ENCODE measurements at places on chromosomes 1 and 21.
A peak's percentile ranks its signal among the peaks of the same experiment; 100 is the strongest.

- no peak for DNase-seq
These were observed 153.6 kb downstream of the OLFM3 start for GRCh38 chr1:101843160-101843559.

GRCh38 chr1:187338762-187339412 is 510.1 kb downstream of the PLA2G4A start:
- no peak for DNase-seq

DNA sequence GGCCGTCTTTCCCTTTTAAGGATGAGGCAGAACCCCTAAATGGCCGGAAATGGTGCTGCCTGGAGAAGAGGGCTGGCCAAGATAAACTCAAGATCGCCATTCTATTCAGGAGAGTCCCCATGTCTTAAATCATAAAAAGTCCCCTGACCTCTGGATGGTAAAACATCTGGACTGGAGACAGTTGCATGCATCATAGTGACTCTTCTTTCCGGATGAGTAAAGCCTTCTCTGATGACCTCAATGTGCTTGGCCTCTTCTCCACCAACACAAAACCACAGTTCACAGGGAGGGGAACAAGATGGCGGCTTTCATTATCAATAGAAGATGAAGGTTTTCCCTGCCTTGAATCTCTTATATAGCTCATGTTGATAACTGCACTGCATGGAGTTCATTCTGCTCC is 27.5 kb upstream of the H6PD start:
- peak; percentile 89 for DNase-seq

DNA sequence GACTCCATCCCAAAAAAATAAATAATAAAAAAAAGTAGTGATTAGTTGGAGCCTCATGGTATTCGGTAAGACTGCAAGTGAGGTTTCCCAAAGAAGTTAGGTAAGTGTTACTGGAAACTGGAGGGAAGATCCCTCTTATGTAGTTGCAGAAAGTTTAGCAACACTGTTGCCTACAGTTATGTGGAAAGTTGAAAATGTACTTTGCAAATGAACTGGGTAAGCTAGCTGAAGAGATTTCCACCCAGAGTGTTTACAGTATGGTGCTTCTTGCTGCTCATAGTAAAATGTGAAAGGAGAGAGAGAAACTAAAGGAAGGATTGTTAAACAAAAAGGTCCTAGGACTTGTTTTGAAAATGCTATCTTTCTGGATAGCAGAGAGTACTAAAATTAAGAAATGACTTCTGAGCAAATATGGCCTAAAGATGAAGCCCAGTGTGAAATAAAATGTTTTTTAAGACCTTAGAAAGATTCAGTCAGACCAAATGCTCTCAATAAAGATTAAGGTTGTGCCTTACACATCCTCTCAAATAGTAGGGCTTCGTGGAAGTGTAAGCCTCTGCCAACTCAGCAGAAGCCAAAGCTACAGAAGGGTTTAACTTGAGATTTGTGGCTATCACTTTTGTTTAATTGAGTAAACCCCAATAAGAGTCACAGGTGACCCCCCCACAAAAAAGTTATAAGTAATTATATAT is 31.5 kb downstream of the RPS6KC1 start:
- peak; percentile 19 for DNase-seq

- no peak for DNase-seq
These were observed 190.7 kb downstream of the HHIPL2 start for GRCh38 chr1:222357252-222357651.

- DNase-seq, result no peak
These were observed 1031.5 kb upstream of the ADGRL2 start for GRCh38 chr1:80769208-80769750.

- DNase-seq, result no peak
These were observed 109.8 kb downstream of the ELAVL4 start for GRCh38 chr1:50218344-50219120.

DNA sequence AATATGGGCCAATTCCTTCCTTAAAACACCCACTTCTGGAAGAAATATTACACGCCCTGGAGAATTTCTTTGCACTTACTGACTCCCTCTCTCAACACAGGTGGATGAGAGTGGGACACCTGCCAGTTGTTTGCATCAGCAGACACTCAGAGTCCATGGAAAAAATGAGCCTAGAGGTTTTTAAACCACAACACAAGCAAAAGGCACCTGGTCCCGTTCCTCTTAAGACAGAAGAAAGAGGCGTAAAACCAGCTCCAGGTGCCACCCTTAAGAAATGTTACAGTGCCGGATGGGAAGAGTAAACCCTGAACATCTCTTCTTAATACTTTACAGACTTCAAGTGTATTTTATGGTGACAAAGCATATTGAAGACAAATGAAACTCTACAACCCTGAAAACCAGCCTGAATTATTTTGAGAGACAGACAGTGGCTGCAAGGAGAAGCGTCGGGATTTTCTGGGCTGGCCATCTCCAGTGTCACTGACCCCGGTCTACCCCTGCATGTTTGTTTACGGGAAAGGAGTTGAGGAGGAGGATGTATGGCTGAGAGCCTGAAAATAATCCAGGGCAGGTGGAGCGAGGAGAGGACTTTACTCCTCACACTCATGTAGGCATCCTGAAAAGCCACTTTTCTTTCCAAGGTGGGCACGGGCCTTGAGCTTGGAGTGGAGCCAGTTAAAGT is 7.8 kb upstream of the RIPK4 start:
- DNase-seq, result no peak

GRCh38 chr1:197247465-197247864 is 20.6 kb upstream of the CRB1 start:
- DNase-seq, result no peak

GRCh38 chr1:209420276-209420675 is 163.2 kb upstream of the CAMK1G start:
- no peak for DNase-seq

DNA sequence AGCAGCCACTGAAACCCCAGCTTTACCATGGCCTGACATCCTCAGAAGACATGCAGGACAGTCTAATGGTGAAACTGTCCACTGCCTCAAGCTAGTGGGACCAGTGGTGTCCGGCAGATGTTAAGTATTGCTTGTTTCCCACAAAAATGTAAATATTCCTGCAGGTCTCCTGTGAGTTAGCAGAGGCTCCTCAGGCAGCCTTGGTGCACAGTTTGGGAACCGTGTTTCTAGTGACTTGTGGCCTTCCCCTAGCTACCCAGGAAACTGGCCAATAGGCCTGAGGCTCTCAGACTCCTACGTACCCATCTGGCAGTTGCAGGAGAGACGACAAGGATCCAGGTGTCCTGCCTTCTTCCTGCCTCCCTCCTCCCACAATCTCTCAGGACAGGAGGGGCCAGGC is 142.4 kb downstream of the CAMTA1 start:
- DNase-seq, result no peak

DNA sequence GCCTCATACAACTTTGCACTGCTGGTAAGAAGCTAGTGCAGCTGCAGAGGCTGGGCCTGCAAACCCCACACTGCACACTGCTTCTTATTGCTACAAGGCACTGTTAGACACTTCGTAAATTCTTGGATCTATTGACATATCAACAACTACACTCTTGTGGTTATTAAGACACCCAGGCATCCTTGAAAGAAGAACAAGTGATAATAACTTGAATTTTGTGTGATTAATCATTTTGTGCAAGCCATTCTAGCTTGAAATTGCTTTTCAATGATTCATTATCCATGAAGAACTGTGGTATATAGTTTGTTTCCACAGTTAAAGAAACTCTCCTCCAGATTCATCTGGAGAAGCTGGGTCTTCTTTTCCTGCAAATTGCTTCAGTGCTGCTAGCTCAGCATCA is 33.7 kb upstream of the IFI44L start:
- DNase-seq, result peak; percentile 39

GRCh38 chr1:214427871-214428277 is 123.5 kb downstream of the PTPN14 start:
- peak; percentile 68 for DNase-seq

- DNase-seq, result peak; percentile 91
These were observed 10.6 kb downstream of the PADI1 start for GRCh38 chr1:17215545-17215890.

DNA sequence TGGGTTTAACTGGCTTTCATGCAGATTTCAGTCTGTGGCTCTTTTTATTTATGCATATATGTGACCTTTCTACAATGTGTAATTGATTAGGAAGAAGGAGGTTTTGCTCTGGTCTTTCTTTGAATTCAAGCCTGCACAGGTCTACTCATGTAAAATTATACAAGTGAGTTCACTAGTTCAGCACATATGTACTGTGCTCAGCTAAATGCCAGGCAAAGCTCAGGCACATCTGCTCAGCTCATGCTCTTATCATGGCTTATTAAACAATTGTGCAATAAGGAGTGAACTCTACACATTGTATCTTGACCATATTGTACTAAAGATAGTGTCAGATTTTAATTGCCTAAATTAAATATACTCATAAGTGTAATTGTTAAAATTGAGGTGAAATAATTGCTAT is 378.4 kb downstream of the ADGRL2 start:
- DNase-seq, result no peak

GRCh38 chr1:66271216-66271903 is 262.6 kb upstream of the SGIP1 start:
- DNase-seq, result peak; percentile 88

GRCh38 chr1:223621312-223621734 is 44.2 kb downstream of the CAPN8 start:
- no peak for DNase-seq

DNA sequence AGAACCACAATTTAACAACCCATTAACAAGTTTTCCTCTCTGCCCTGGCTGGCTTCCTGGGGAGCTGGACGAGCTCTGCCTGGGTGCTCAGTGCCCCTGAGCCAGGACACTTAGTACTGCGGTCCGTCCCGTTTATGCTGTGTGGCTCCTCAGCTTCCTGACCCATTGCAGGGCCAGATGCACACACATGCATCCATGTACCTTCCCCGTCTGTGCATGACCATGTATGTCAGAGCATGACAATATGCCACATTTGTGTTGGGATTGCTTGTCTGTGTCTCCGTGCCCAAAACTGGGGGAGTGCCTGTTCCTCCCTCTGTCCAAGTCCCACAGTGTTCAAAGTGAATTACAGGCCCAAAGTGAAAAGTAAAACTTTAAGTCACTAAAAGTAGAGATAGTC is 9.7 kb upstream of the TFF3 start:
- DNase-seq, result no peak

DNA sequence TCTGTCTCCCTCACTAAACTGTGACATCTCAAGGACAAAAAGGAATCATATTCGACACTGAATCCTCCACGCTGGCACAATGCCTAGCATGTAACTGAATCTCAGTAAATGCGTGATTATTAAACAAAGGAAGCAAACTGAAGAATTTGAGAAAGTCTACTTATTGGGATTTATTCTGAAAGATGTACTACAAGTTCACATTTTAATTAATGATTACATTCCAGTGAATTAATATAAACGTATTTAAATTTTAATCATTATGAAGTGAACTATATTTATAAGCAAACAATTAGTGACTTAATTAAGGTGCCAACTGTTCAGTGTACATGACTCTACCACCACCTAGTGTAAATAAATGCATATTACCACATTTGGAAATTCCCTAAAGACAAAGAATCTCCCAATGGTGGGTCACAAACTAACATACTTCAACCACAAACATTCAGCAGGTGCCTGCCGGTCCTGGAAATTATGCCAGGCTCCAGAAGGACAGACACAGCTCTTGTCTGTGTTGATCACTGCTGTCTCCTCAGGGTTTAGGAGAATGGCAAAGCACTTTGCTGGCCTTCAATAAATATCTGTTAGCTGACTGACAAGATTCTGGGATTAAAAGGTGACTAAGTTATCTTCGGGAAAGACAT is 56.3 kb downstream of the SMYD3 start:
- peak; percentile 34 for DNase-seq

GRCh38 chr1:98054367-98054701 is 133.5 kb upstream of the DPYD start:
- no peak for DNase-seq

GRCh38 chr1:75133750-75134646 is at the start of gene LHX8:
TSS of gene LHX8 (plus strand) at chr1:75134388. CDS start at chr1:75136615, 2,227 bp downstream.
- peak; percentile 50 for DNase-seq

- DNase-seq, result no peak
These were observed 5.0 kb upstream of the RGS18 start for GRCh38 chr1:192153276-192153675.

- DNase-seq, result peak; percentile 27
These were observed 9.0 kb upstream of the CSF1 start for GRCh38 chr1:109901524-109902145.

DNA sequence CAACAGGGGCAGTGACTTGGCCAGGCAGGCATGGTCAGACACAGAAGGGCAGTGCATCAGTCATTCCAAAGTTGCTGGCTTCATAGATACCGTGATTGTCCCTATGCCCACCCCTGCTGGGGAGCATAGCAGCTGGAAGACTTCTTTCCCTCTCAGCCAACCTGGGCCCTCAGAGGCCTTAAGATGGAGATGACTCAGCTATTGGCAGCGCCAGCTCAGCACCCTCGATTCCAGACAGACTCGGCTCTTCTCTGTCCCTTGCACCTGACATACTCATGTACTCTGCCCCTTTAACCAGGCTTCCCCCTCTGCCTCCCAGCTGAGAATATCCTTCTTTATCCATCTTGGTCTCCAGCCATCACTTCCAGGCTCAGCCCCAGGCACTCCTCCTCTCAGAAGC is 16.8 kb downstream of the SLAMF8 start:
- DNase-seq, result no peak

GRCh38 chr1:177650947-177651346 is 318.9 kb downstream of the SEC16B start:
- DNase-seq, result no peak

GRCh38 chr1:36859926-36860325 is 174.4 kb downstream of the GRIK3 start:
- no peak for DNase-seq

DNA sequence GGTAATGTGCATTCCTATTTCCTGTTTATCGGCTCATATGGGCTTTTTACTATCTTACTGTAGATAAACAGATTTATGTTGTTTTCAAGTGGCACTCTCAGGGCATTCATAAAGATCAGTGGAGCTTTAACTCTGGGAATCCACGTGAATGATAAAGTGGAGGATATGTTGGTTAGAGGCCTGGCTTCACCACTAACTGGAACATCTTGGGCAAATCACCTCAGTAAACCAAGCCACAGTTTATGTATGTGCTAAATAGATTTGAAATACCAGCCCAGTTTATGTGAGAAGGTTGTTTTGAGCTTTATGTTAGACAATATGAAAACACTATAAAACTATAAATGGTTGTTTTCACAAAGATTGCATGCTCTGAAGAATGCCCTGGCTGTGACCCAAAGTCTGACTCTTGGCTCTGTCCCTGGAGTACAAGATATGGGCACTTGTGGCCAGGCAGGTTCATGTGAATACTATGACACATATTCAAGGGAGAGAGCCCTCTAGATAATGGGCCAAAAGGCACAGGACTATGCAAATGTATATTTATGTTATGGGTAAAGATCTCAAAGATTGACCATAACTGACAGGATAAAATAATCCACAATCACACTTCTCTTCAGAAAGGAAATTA is 36.7 kb downstream of the FAM163A start:
- DNase-seq, result no peak

- DNase-seq, result no peak
These were observed 21.0 kb upstream of the TDRD10 start for GRCh38 chr1:154481053-154481452.

DNA sequence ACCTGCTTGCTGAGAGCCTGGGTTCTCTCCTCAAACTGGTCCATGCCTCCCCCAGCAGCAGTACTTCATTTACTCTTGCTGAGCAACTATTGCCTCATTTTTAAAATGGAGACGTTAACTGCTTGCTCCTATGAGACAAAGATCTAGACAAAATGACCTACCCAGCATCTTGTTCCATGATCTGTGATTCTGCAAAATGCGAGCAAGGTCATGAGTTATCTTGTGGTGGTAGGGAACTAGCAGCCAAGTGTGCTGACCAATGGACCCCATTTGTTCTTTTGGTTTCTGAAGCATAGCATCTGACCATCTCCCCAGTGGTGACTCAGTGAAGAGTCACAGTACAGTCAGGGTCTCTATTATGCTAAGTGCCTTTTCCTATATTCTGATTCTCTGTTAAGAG is 40.4 kb downstream of the TBX15 start:
- peak; percentile 68 for DNase-seq

- DNase-seq, result no peak
These were observed 722 bp upstream of the SLC19A2 start for GRCh38 chr1:169486281-169487051.

Measured in osteoblast (primary cell).